Activated T-cell treated with anti-CD3 and anti-CD28 coated beads for 1 hour (primary cell): ENCODE measurements at places on chromosomes 2 and 18.

DNA sequence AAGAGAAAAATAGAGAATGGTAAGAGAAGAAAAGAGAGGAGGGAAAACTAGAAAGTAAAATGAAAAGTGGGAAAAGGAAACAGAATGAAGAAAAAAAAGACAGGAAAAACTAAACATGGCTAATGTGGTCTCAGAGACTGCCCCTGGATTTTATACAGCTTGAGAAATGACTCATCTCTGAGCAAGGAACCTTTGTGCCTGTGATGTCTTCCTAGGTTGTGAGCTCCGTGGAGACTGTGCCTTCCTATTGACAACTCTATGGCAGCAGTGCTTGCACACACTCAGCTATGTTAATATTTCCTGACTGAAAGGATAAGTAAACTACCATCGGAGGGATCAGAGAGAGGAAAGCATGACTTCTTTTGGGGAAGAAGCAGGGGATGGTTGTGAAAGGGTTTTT lies 203.8 kb downstream of the RDH14 start:
- DNase-seq: no peak

- no peak for DNase-seq
Observed at GRCh38 chr2:158178646-158179045, 77.0 kb downstream of the UPP2 start.

- no peak for DNase-seq
Observed at GRCh38 chr2:196170606-196171247, 651 bp downstream of the STK17B start.

DNA sequence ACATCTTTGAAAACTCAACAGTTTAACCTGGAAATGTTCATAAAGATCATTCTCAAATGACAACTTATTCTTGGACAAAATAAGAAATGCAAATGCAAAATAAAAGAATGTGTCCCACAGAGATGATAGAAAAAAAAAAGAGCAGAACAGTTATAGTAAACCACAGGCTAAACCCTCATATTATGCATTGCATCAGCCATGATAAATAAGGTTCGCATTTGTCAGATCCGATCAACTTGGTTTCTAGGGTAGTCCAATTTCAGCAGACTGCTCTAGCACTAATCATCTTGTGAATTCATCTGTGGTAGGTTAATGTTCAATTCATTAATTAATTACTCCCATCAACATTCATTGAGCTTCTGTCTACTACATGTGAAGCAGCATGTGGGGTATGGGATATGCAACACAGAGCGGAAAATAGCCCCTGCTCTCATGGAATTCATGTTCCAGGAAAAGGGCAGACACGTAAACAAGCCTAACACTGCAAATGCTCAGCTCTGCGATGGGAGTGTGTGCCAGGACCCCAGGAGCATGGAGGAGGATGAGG lies 316.2 kb upstream of the REV1 start:
- DNase-seq: no peak

- no peak for DNase-seq
Observed at GRCh38 chr18:57353940-57354461, 1.6 kb downstream of the ST8SIA3 start.

GRCh38 chr2:34534341-34534740 lies 935.2 kb upstream of the FAM98A start:
- no peak for DNase-seq

DNA sequence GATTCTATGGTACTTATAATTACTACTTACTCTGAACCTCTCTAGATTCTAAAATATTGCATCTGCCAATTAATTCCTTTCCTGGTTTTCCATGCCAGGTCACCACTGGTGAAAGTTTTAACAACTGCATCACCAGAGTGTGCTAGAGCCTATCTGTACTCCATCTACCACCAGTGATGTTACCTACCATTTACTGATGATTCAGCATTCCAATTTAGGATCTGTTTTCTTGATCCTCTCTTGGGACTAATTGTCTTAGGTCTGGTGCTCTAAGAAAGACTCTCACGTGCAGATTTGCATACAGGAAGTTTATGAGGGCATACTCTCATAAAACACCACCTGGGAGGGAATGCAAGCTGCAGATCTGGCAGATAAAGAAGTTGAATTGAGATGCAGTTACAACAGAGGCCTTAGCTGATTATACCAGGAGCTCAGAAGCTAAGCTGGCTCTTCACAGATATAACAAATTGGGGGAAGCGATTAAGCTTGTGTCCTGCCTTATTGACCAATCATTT lies 347.6 kb upstream of the VRK2 start:
- no peak for DNase-seq

DNA sequence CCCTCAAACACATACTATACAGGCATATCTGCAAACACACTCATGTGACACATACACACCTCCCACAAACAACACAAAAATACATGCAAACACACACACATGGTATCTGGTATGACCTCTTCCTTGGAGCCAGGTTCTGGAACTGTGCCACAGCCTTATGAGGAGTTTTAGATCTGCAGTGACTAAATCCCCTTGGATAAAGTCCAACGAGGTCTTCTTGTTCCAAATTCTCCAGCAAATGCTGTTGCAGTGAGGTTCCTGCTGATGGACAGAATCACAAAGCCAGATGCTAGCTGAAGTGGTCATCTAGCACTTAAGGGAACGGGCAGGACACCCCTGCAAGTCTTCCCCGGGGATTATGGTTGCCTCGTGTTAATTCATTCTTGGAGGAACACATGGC lies 54.5 kb upstream of the DAPL1 start:
- no peak for DNase-seq

GRCh38 chr18:49751427-49752094 lies 61.8 kb downstream of the ACAA2 start:
- DNase-seq: no peak

DNA sequence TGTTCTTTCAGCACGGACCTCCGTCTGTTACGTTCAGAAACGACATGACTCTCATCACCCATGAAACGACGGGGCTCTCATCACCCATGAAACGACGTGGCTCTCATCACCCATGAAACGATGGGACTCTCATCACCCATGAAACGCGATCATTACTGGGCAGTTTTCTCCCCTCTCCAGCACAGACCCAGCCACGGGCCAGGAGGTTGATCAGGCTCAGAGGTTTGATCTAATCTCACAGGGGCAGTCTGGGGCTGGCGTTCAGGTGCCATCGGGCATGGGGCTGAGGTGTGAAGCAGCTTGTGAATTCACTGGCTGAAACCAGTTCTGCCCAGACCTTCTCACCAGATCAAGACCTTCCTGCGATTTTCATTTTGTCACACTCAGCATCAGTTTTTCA lies 296.4 kb downstream of the NDUFA10 start:
- no peak for DNase-seq

DNA sequence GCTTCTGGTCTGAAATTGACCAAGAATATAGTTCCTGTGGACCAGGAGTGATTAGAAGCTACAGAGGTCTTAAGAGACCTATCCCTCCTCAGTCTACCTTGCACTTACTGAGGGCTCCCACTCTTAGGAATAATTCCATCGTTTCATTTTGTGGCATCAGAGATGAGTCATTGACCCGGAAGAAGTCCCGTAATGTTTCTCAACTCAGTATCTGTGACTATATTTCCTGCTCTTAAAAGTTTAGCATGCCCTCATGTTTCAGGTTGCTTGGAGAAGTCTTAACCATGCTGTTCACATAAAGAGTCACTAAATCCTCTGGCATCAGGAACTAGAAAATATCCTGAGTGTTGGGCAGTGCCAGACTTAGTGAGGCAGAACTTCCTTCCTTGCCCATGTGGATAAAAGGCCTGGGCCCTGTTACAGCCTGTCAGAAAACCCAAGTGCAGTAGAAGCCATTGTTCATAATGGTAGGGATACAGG lies at the start of gene IL36A:
IL36A (plus strand) TSS at position 430 of the 480 bp plus-strand sequence. CDS start 413 bp downstream, outside the sequence.
- no peak for DNase-seq

DNA sequence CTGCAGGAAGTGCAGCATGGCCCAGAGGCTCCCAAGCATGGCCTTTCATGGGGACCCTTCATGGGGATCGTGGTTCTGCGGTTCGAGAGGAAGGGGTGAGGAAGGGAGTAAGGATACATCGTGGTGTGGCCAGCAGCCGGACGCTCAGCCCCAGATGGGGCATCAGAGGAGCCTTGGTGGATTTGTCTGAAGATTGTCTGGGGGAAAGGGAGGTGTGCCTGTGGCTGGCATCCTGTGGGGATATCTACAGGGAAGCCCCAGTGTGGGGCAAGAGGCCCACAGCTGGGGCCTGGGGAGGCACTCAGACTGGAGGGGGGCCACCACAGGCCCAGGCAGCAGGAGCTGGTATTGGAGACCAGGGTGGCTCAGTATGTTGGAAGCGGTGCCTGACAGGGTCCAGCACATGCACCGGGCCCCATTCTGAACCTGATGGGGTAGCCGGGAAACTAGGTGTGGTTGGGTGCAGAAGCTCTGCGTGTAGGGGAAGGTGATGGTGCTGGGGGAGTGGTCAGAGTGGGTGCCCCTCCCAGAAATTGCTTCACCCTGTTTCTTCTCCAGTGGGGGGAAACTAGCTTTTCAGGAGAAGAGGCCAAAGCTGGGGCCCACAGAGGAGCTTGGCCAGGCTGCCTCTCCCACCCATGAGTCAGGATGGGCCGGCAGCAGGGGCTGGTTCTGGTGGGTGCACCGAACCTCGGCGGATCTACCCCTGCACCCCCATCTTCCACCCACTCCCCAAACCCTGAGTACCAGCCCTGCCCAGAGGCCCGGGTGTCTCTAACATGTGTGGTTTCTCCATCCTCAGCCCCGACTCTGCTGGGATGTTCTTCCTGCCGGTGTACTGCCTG lies 274.4 kb upstream of the HDAC4 start:
- no peak for DNase-seq

GRCh38 chr2:20829861-20830260 lies 7.0 kb upstream of the LDAH start:
- no peak for DNase-seq

- no peak for DNase-seq
Observed at GRCh38 chr2:9001778-9002177, 1.7 kb downstream of the MBOAT2 start.

DNA sequence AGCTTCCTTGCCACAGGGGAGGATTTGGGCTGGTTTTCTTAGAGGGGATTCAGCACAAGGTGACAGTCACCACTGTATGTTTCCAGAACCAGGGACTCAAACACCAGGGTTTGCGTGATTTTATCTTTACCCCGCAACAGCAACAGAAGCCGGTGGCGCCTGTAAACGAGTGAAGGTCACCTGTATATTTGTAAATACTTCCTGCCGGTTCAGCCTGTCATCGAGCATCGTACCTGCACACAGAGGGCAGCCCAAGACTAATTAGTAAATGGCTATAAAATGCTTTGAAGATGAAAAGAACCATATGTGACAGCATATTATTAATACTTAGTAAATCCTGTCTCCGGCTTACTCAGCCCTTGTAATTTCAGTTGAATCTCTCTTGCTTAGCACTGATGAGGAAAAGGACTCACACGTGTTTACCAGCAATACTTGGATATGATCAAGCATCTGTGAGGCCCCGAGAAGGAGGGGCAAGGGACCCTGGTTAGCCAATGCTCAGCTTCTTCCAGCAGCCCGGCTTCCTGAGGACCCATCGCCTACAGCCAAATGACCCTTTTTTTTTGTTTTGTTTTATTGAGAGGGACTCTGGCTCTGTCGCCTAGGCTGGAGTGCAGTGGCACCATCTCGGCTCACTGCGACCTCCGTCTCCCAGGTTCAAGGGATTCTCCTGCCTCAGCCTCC lies 51.3 kb upstream of the FOSL2 start:
- DNase-seq: no peak

GRCh38 chr2:234885886-234886285 lies 65.9 kb upstream of the SH3BP4 start:
- DNase-seq: no peak

GRCh38 chr18:59461171-59461570 lies 102.1 kb upstream of the LMAN1 start:
- DNase-seq: no peak

- no peak for DNase-seq
Observed at GRCh38 chr2:8026381-8026780, 655.5 kb upstream of the ID2 start.

DNA sequence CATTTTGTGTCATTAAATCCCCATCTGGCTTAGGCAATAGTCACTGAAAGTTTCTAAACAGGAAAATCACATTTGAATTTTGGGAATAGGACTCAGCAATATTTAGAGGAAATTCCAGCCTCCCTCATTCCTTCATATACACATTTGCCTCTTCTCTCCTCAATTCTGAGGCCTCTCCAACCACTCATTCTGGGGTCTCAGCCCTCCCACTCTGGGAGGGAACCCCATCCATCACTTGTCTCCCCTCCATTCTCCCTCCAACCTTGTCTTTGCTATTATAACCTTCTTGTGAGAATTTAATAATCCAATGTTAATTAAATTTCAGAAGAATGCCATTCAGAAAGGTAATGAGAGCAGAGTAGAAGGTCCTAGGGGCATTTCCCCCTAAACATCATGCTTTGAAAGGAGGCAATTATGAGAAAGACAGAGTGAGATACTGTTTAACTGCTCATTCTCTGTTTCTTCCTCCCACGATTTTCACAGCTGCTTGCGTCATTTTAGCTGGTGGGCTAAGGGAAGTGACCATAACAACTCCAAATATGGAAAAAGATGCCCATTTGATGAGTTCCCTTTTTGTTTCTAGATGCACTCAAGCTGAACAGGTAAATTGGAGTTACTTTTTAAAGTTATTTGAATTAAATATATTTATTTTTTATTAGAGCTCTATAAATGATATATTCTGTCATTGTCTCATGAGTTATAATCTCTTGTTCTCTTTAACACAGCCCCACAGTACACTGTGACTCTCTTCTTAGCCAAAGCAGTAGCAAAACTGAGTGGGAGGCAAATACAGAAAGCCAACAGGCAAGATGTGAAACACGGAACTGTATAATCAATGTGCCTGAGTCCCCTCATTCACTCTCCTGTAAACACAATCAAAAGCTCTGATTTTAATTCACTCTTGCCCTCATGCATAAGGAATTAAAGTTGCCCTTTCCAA lies 135.1 kb downstream of the DLGAP1 start:
- no peak for DNase-seq

GRCh38 chr2:104860451-104860790 lies 6.5 kb downstream of the POU3F3 start:
- no peak for DNase-seq

DNA sequence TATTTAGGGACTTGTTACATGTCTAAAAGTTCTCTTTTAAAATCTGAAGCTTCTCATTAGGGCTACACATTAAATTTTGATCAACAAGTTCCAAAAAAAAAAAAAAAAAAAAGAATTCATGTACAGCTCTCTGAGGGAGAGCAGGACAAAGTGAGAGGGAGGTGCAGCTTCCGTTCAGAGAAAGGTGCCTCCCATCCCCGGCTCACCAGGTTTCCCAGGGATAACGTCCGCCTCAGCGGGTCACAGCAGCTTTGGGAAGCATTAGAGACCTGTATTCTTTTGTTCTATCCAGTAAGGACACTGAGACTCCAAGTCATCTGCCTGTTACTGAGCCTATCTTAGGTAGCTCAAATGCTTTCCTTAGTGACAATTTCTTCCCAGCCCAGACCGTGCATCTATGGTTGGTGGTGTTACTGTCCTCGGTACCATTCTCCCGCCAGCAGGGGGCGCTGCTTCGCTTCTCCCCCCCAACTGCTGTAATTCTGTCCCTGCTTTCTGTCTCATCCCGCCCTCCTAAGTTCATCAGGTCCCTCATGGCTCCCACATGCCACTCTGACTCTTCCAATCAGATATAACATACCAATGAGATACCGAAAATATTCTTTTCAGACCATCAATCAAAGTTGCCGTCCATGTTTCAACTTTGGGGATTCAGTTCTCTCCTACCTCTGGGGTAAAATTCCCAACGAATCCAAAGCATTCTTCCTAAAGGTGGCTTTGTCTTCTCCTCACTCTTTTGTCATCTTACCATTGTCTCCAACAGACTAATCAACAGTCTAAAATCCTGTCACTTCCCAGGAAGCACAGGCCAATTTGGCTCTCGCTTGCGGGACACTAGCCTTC lies 466.5 kb downstream of the METTL4 start:
- peak; percentile 31 for DNase-seq
